Endothelial cell of umbilical vein (primary cell): ENCODE measurements at places on chromosomes 2 and 18. TPM values are rescaled to one million over a fixed set of nuclear protein-coding genes. Genes with fewer than 3 reads are reported as not detected.

GRCh38 chr2:23019476-23019875 is 365.5 kb upstream of the KLHL29 start:
- no peak for DNase-seq

- DNase-seq, result no peak
These were observed 1.8 kb downstream of the NARS1 start for GRCh38 chr18:57619876-57620275.

DNA sequence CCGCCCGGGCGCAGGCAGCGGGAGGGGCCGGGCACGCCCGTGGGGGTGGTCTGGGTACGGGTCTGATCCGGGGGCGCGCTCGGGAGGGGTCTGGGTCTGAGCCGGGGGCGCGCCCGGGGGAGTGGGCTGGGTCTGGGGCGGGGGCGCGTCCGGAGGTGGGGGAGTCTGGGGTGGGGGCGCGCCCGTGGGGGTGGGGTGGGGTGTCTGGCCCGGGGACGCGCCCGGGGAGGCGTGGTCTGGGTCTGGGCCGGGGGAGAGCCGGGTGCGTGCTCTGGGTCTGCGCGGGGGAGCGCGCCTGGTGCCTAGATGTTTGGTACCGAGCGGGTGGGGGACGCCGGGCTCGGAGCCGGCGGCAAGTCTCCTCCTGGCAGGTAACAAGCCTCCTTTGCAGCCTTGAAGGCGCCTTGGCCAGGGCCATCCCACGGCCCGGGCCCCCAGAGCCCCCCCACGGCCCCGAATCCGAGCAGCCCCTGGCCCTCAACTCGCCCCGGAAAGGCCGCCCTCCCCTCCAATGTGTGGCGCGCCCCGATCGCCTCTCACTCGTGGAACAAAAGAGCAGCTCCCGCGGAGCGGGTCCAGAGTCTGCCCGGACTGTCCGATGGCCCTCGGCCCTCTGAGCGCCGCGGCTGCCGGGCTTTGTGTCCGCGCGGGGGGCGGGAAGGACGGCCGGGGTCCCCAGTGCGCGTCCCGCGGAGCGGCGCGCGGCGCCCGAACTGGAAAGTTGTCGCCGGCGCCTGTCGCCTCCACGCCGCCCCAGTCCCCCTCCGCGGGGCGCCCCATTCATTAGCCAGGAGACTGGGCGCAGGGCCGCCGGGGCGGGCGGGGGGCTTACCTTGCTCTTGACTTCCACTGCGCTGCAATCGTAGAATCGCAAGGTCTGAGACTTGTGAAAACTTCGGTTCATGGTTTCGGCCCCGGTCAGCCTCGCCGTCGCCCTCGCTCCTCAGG is 595 bp downstream of the PARD6G start:
- peak; percentile 16 for DNase-seq

DNA sequence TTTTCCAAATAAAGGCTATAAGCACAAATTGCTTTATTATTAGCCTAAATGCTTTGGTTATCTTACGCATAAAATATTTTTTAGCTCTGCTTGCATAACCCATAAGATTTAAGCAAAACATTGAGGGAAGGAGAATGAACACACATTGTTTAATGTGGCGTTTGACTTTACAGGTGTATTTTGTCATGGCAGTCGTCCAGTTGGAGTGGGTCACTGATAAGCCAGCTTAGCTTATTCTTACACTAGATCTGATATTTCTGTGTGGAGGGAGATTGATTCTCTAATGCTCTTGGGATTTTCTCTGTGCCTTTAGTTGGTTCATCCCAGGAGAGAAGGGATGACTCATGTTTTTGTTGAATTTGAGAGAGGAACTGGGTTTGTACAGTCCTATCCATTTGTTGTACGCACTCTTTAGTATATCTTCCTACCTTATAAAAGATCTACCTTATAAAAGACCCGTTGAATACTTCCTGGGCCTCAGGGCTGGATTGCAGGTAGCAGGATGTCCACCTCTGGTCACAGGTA is 47.5 kb upstream of the ACYP2 start:
- DNase-seq, result no peak

DNA sequence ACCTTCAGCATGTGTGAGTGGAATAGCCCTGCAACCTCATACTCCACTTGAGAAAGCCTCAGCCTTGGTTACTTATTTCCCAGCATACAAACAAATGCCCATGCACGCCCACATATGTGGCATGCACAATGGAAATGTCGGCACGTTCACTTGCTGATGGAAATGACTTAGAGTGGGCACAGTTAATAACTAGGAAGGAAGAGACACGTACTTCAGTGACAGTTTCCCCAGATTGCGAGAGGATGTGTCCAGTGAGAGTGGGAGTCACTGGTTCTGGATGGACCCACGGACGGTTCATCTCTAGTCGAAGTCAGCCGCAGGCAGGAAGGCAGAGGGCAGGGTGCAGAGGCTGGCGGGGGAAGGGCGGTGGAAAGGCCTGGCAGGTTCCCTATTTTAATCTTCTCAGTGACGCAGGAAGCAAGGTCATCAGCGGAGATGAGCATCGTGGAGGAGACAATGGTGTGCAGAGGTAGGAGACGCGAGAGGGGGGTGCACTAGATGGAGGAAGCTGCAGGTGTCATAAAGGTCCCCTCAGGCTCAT is 350.7 kb upstream of the MYT1L start:
- no peak for DNase-seq

GRCh38 chr2:65198737-65199136 is 28.9 kb upstream of the ACTR2 start:
- no peak for DNase-seq

- no peak for DNase-seq
These were observed 169.7 kb upstream of the LINC00305 start for GRCh38 chr18:64318547-64318946.

- no peak for DNase-seq
These were observed 11.7 kb upstream of the TEX261 start for GRCh38 chr2:71006323-71006722.

DNA sequence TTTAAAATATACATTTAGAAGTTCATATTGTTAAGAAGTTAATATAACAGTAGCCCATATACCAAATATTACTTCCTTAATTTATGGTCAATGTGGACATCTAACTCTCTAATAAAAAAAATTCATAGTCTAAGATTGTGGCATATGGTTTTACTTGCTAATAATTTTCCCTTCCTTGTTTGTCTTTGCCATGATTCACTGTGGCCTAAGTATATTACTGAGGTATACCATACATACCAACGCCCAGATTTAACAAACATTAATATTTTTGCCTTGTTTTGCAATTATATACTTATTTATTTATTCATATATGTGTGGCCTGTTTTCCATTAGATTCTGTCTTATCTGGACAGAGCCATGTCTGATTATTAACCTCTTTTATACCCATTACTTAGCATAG is 54.6 kb upstream of the CCDC150 start:
- DNase-seq, result no peak

DNA sequence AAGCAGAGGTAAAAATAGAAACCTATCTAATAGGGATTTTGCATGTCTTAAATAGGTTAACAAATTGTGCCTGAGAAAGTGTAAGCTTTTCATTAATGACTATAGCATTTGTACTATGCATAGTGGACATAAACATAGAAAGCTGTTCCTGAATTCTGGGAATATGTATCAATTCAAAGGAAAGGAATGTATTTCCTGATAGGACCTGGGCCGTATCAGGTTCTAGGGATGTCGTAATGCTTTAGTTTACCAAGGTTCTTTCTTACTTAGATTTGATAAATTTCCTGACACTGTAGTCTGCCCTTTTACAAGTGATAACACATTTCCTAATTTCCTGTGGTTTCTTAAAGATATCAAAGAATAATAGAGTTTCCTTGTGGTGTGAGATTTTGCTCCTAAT is 191.3 kb downstream of the CDH7 start:
- no peak for DNase-seq

DNA sequence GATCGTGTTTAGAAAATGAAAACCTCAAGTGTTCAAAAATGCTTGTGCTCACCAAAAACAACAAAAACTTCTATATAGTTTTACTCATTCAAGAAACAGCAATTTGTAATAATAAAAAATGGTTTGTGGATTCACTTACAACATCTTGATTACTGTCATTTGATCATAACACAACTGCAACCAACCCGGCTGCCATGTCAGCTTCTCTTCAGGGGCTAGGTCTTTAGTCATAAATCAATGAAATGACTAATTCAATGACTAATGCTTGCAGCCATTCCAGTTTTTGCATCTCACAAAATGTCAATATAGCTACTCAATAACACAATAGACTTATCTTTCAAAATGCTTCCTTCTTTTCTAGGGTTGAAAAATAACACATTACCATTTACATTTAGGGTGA is 128.0 kb downstream of the OLA1 start:
- DNase-seq, result peak; percentile 73

DNA sequence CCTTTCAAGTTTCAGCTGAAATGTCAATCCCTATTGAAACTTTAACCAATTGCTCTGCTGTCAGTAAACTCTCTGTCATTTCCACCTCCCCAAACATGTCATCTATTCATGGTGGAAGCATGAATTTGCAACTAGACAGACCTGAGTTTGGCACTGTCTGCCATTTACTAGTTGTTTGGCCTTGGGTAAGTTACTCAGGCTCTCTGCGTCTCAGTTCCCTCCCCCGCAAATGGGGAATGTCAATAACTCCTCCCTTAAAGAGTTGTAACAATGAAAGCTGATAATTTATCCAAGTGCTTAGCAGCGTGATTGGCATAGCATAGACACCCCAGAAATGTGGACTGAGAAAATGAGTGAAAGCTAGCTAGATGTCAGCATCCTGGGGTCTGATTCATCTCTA is 73.3 kb upstream of the THOC1 start:
- no peak for DNase-seq

- DNase-seq, result no peak
These were observed 2.7 kb downstream of the TMEM163 start for GRCh38 chr2:134715932-134716643.

DNA sequence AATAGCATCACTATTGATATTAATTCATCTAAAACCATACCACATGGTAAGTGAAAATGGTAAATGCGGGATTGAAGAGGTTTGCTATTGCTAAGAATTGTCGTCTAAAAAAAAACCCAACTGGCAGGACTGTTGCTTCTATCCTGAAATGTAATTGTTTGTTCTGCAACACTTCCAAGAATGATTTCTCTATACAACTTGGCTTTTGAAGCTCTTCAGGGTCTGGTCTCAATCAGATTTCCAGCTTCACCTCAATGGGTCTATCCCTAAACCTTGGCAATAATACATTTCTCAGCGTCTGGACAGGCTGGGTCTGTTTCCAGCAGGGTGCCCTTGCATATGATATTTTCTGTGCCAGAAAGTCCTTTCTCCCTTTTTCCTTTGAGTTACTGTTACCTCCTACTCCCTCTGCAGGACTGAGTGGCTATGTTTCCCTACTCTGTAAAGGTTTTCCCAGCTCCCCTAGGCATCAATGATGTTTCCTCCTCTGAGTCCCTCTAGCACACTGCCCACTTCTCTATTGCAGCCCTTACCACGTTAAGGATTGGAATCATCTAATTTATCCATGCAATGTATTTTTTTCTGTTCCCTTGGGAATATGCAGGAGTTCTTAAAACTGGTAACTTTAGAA is 118.2 kb upstream of the REV1 start:
- DNase-seq, result no peak

GRCh38 chr2:125516496-125517109 is 1139.4 kb upstream of the GYPC start:
- DNase-seq, result no peak

DNA sequence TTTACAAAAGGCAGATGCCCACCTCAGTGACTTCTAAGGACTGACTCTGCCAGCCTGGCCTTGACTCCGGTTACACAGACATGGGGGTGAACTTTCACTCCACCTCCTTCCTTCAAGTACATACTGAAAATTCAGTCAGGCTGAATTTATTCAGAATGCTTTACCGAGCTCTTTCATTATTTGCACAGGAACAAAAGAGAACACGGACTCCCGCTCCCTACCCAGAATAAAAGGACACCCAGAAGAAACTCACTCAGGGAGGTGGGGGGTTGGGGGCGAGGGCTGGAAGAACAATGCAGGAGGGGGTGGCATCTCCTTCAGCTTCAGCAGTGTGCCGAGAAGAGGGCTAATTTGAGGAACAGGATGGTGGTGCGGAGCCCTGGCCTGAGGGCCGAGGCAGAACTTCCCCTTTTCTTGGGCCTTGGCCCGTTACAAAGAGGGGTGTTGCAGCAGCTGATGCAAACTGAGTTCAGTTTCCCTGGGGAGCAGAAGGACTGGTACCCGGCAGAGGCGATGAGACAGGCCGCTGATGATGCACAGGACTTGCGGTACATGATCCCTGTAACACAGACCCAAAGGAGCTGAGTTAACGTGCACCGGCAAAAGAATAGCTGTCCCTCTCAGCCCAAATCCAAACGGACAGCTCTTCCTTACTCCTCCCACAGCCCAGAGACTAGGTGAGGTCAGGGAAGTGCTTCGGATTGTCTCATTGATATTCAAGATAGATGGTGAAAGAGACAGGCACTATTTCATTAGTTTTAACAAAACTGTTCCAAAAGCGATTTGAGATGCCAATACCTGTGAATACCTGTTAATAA is 24.1 kb downstream of the LYPD1 start:
- DNase-seq, result no peak

DNA sequence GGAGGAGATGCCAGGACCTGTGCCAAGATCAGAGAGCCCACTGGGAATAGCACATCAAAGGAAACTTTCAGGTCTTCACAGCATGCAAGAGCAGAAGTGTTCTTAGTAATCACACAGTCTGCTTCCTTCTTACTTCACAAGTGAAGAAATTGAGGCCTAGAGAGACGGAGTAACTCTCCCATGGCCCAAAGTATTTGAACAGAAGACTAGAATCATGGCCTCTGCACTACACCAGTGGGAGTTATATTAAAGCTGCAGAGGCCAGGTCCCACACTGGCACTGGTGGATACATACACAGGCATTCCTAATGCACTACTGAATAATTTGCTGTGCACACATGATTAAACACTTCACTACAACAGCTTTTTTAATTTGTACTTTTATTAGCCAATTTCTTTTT is 107.6 kb upstream of the RMP24 start:
- DNase-seq, result no peak

- DNase-seq, result no peak
These were observed 17.4 kb upstream of the NEMP2 start for GRCh38 chr2:190551928-190552327.

DNA sequence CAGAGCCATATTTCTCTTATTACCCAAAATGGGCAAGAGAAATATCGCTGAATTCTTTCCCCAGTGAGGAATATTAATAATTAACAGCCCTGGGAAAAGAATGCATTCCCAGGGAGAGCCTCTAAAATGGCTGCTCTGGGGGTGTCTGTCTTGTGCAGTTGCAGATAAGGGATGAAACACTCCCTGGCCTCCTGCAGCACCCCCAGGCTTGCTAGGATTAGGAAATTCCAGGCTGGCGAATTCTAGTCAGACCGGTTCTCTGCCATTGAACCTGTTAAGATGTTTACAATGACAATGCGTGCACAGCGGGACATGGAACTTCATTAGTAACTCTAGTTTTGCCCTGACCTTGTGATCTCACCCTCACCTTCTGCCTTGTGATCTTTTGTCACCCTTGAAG is 24.5 kb downstream of the MRPL30 start:
- DNase-seq, result no peak

Gene RAX
- not detected in 2 replicates for total RNA-seq

Gene MAB21L4
- not detected in 2 replicates for total RNA-seq

Gene APOB
- total RNA-seq, result 0.09 and 0.25 TPM in 2 replicates

Gene RRM2
- total RNA-seq, result 220 and 246 TPM in 2 replicates

Gene PIGN
- total RNA-seq, result 26.1 and 31.1 TPM in 2 replicates

Gene L3MBTL4
- total RNA-seq, result 0.18 and 0.80 TPM in 2 replicates

Gene UGT1A4
- not detected in 2 replicates for total RNA-seq
